ENCODE measurements at places on chromosomes 7 and 10.
A peak's percentile ranks its signal among the peaks of the same experiment; 100 is the strongest.

GRCh38 chr7:42338916-42339540 lies 102.0 kb upstream of the GLI3 start:
- peak; percentile 85 for DNase-seq

DNA sequence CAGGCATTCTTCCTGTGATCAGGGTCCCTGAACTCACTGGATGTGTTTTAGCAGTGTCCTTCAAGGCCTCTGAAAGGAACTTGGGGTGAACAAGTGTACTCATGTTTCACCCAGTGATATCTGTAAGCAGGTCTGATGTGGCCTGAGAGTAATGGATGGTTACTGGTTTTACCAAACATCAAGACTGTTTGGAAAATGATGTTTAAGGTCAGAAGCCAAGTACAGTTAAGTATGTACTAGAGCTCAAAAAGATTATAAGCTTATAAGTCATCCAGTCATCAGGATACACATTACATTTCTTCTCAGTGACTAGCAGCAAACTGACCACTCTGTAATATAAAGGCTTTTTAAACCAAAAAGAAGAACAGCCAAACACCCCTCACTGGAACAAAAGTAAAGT lies 79.8 kb upstream of the PTN start:
- DNase-seq = peak; percentile 31

DNA sequence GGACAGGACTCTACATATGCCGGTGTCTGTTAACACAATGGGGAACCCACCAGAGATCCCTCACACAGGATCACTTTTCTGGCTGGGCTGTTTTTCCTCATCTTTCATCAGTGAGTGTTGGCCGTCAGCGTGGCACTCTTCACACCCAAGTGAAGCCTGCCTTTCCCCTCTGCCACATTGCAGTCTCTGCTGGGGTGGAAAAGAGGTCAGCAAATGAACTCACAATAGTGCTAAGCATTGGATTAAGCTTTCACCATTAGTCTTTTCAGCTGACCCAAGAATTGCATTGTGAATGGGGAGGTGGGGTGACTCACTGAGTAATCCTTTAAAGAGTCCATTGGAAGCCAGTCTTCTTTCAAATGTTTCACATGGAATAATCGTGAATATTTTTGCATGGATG lies 143.0 kb downstream of the KIAA1217 start:
- peak; percentile 64 for DNase-seq

DNA sequence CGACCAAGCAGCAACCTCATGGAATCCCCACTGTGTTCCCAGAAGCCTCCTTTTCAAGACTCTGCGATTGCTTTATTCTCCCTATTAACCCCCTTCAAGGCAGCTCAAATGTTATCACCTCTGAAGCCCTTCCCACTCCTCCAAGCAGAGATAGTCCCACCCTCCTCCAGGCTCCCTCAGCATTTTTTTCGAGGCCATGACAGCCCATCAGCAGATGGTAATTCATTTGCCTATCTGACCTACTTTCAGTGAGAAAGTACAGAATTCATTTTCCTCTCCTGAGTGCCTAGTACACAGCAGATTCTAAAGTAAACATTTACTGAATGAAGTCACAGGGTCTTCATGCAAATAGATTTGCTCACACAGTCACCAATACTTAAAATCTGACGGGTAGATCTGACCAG lies 47.8 kb downstream of the HERPUD2 start:
- DNase-seq = no peak

GRCh38 chr10:77716458-77717317 lies 79.1 kb upstream of the KCNMA1 start:
- peak; percentile 71 for DNase-seq

GRCh38 chr7:116142850-116143249 lies 67.5 kb upstream of the TES start:
- no peak for DNase-seq

- DNase-seq = peak; percentile 81
These were observed 466.2 kb downstream of the TYW1 start for GRCh38 chr7:67462781-67463191.

DNA sequence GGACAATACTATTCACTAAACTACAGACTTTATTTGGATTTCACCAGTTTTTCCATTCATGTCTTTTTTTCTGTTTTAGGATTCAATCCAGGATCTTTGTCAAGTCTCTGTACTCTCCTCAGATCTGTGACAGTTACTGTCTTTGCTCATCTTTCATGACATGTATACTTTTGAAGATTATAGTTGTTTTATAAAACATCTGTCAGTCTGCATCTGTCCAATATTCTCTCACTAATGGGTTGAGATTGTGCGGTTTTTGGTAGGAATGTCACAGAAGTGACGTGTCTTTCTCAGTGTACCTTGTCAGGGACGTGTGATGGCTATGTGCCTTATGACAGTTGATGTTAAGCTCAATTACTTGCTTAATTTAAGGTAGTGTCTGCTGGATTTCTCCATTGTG lies 124.9 kb upstream of the TPK1 start:
- no peak for DNase-seq

- peak; percentile 35 for DNase-seq
These were observed 310.6 kb downstream of the PARD3 start for GRCh38 chr10:34504534-34504933.
